ENCODE measurements at places on chromosomes 5 and 9. TPM values are rescaled to one million over a fixed set of nuclear protein-coding genes. Genes with fewer than 3 reads are reported as not detected.

DNA sequence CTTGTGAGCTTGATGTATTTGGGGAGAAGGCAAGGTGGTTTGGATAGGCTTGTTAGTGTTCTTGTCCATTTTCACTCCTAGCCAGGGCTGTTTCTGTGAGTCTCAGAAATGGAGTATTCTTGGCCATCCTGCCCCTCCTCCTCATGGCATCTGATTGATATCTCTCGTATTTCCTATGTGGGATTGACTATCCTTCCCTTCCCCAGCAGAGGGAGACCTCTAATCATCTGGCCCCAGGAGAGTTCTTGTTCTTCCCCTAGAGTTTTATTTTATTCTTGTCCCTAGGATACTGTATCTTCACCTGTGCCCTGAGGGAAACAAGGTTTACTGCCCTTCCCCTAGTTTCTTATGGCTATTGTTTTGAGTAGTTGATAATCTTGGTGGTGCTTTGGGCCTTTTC lies 114.4 kb downstream of the VPS13A start:
- DNase-seq: no peak

SPEF2 gene
- total RNA-seq: 4.6 TPM

- no peak for DNase-seq
Observed at GRCh38 chr5:76606701-76607100, 16.5 kb downstream of the F2RL2 start.

SPATA31E1 gene
- total RNA-seq: not detected

DNA sequence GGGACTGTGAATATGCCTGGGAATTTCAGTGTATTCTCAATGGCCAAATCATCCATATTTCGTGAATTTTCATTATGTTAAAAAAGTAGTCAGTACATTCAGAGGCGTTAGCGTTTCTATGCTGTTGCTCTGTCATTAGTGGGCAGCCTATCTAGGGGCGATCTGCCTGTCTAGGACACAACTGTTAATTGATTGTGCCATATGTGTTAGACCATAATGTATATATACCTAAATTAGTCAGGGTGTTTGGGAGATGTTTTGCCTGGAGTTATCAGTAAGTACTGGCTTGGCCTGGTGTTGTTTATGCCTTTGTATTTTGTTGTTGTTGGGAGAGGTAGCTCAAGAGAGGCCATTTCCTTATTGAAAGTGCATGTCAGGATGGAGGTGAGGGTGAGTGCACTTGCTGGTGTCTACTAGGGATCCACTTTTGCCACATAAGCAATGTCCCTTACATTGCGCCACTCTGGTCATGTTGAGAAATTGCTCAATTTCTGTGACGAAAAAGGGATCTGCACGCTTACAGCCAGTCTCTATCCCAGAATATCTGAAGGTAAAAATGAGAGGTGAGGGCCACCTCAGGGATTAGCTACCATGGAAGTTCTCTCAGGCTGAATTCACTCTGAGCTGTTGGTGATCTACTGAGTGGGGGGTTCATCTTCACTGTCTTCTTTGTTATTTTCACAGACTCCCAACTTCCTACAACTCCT lies 123.3 kb downstream of the ST8SIA4 start:
- DNase-seq: no peak

HRCT1 gene
- not detected for total RNA-seq

- no peak for DNase-seq
Observed at GRCh38 chr5:156693113-156693512, 157.0 kb upstream of the PPP1R2B start.

- no peak for DNase-seq
Observed at GRCh38 chr5:1890296-1890695, 7.6 kb upstream of the IRX4 start.

DNA sequence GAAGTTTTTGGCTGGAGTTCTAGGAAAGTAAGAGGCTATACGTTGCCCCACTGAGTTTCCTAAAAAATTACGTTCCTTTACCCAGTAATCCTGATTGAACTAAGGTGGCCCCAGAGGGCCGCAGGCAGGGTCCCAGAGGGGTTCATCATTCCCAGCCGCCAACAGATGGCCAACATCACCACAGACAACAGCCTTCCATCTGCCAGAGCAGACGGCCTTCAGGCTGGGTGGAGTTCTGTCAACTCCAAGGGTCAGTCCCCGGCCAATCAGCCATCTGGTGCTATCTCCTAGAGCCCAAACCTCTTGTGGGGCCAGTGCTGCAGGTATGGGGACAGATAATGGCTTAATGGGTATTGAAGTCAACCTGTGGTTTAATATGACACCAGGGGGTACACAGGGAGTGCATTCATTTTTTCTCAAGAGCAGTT lies 30.4 kb downstream of the TBC1D2 start:
- no peak for DNase-seq

LCN10 gene
- 0.39 TPM for total RNA-seq

DNA sequence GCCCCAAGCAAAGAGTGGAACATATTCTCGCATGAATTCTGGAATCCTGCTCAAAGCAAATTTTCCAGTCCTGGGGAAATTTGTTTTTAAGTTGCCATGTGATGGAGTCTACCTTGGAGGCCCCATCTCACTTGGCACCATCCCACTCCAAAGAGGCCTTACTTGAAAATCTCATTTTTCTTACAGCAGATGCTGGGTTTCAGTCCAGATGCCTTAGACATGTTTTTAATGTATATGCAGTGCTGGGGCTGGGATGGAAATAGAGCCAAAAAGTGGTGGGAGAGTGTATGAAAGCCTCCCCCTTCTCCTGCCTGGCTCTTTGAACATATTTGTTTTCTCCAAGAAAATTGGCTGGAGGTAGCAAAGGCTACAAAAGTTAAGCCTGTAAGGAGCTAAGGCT lies 493.7 kb downstream of the ENC1 start:
- no peak for DNase-seq
